Activated CD8-positive, alpha-beta memory T cell treated with anti-CD3 and anti-CD28 coated beads for 1 hour (primary cell): ENCODE measurements at places on chromosomes 11 and 22.

- no peak for DNase-seq
Observed at GRCh38 chr22:46655861-46656608, 35.8 kb downstream of the GRAMD4 start.

DNA sequence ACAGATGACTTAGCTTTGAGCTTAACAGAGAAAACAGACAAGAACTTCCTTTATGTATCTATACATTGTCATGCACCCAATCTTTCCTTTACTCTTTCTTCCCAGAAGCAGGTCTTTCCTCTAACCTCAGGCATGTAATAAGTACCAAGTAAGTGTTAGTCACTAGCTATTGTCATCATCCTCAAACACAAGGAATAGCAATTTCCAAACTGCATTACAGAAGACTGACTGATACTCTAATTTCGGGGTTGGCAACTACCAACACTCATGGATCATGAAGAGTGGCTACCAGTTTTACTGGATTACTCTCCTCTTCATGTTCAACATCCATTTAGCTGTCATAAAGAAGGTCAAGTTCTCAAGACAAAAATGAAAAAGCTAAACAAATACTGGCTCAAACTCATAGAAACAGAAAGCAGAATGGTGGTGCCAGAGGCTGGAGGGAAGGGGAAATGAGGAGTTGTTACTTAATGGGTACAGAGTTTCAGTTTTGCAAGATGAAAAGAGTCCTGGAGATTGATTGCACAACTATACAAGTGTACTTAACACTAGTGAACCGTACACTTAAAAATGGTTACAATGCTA is 111.6 kb downstream of the SIK3 start:
- no peak for DNase-seq

- DNase-seq, result no peak
Observed at GRCh38 chr11:116215471-116216113, 557.2 kb downstream of the BUD13 start.

GRCh38 chr22:49600891-49601431 is 226.7 kb downstream of the BRD1 start:
- DNase-seq, result no peak

GRCh38 chr11:19658344-19658743 is 54.3 kb upstream of the NAV2 start:
- DNase-seq, result no peak

DNA sequence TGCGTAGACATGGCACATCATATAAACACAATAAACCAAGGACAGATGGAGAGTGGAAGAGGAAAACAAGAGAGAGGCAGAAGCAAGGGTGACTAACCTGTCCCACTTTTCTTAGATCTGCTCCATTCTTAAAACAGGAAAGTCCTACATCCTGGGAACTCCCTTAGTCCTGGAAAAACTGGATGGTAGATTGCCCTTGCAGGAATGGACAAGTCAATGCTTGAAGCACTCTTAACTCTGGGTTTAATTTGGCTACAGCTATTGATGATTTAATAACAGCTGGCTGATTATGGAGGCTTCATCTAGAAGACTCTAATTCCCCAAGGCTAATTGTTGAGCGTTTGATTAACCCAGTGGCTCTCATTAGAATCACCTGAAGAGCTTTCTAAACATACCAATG is 258.8 kb downstream of the MIAT start:
- DNase-seq, result no peak

- DNase-seq, result no peak
Observed at GRCh38 chr11:76984743-76985142, 49.5 kb upstream of the B3GNT6 start.

- DNase-seq, result no peak
Observed at GRCh38 chr11:1848640-1849430, 4.0 kb upstream of the LSP1 start.

GRCh38 chr11:18270102-18270501 is 4.0 kb downstream of the SAA1 start:
- DNase-seq, result no peak

GRCh38 chr11:82404981-82405380 is 328.7 kb downstream of the FAM181B start:
- DNase-seq, result no peak

GRCh38 chr22:29225422-29226090 is 19.9 kb downstream of the EMID1 start:
- no peak for DNase-seq

- no peak for DNase-seq
Observed at GRCh38 chr11:103170865-103171264, 61.6 kb downstream of the DYNC2H1 start.
